ENCODE measurements at places on chromosomes 13 and 19.

- DNase-seq = no peak
Measured at GRCh38 chr19:30884146-30884812, 465.0 kb downstream of the TSHZ3 start.

- DNase-seq = no peak
Measured at GRCh38 chr19:14502334-14503092, 6.6 kb upstream of the GIPC1 start.

DNA sequence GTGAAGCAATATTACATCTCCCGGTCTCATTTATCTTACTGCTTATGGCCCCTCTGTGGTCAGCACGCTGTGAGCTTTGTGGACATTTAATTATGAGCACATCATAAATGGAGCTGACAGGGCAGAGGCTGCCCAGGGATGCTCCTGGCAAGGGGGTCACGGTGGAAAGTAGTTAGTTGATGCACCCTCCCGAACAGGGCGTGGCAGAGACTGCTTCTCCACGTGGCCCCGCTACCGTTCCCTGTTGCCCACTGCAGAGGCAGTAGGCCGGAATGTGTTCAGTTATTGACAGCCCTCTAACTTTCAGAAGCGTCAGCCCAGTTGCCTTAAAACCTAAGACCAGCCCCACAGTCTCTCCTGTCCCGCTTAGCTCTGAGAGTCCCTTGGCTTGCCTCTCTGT, 180.3 kb upstream of the ZNF507 start:
- DNase-seq = no peak

- peak; percentile 82 for DNase-seq
Measured at GRCh38 chr19:37931881-37932655, 25.1 kb downstream of the SIPA1L3 start.

DNA sequence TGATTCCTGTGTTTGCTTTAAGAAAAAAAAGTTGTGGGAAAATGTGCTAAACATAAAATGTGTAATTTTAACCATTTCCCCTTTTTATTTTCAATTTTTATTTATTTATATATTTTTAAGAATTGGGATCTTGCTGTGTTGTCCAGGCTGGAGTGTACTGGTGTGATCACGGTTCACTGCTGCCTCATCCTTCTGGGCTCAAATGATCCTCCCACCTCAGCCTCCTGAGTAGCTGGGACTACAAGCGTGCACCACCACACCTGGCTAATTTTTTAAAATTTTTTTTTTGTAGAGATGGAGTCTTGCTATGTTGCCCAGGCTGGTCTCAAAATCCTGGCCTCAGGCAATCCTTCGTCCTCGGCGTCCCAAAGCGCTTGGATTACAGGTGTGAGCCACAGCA, 19.0 kb downstream of the CACNG6 start:
- no peak for DNase-seq

DNA sequence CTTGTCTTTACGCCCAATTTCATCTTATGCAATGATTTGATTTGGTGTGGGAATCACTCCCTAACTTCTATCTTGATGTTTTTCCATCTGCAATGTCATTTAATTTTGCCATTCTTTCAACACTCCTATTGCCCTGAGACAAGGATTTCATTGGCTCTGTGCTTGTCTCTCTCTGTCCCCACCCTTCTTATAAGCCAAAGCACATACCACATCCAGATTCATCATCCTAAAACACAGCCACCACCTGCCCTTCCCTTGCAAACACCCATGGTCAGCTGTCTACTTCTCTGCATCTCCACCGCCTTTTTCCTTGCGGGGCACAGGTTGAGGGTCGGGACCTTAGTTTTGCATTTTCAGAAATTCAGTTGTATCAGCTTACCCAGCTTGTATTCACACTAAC, 225.8 kb upstream of the SOX21 start:
- DNase-seq = no peak

DNA sequence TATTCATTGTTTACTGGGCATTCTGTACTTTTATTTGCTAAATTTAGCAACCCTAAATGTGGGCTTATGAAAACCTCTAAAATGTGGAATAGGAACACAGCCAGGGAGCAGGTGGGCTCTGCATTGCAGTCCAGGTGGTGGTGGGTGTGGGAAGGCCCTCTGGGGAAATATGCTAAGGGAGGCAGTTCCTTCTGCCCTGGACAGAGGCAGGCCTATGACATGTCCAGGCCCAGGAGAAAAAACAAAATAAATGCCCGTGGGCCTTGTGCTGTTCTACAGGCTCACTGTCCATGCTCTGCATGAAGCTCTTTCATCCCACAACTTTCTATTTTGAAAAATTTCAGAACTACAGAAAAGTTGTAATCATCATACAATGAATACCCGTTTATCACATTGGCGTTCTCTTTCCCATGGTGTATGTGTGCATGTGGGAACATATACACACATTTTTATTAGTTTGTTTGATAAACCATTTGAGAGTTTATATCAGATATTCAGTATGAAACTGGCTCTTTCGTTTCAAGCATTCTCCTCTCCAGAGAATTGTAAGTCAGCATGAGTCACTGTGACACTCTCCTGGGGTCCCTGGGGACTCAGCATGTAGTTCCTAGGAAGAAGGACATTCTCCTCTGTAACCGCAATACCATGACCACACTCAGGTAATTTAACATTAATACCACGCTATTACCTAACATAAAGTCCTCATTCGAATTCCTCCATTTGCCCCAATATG, 505.3 kb downstream of the COG6 start:
- DNase-seq = no peak
